ENCODE measurements at places on chromosomes 1 and 21.
A peak's percentile ranks its signal among the peaks of the same experiment; 100 is the strongest.

DNA sequence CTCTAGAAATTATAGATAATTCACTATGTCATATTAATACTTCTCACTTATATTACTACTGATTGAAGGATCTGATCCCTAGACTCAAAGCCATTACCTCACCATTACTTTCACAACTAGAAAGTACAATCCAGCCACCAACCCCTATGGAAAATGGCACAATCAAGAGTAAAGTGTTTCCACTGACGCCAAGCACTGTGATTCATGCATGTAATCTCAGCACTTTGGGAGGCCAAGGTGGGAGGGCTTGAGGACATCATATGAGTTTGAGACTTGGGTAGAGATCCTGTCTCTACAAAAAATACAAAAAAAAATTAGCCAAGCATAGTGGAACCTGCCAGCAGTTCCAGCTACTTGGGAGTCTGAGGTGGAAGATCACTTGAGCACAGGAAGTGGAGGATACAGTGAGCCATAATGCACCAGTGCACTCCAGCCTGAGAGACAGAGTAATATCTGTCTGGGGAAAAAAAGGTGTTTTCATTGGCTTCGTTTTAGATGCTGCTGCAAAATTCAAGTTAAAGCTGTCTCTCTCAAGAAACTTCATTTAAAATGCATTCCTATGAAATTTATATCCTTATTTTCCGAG is 126.5 kb downstream of the AKT3 start:
- peak; percentile 40 for DNase-seq

DNA sequence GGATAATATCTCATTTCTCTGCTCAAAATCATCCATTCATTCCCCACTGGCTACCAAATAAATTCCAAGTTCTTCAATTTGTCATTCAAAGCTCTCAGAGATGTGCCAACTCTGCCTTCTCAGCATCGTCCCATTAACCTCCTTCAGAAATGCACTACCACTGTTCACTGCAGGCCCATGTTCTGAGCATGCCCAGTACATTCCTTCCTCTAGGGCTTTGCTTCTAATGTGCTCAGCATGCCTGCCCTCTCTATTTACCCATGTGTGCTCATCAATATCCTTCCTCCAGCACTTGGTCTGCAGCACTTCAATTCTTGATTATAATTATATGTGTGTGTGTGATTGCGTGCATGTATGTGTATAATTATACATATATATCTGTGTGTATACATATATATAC is 36.1 kb upstream of the RGS8 start:
- DNase-seq = no peak

DNA sequence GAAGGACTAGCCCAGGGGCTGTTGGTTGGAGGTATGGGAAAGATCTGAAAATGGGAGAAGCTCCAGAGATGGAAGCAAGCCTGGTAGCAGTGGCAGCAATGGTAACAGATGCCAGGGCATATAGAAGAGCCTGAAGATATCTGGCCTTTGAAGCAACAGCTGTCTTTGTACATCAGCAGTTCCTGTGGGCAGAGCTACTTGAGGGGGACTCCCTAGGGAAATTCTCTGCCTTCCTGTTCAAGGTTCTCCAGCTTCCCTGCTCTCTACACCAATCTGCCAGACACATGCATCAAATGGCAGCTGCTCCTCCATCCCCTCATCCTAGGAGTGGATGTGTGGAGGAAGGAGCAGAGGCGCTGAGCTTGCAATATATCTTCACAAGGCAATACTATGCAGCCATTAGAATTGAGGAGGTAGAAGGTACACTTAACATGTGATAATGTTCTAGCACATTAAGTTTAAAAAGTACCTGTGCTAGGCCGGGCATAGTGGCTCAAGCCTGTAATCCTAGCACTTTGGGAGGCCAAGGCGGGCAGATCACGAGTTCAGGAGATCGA is 2.2 kb downstream of the TMEM35B start:
- DNase-seq = no peak

- no peak for DNase-seq
These were observed 9.5 kb upstream of the ZBTB18 start for GRCh38 chr1:244041466-244042120.

- DNase-seq = no peak
These were observed 15.7 kb upstream of the IGSF21 start for GRCh38 chr1:18091660-18092446.

DNA sequence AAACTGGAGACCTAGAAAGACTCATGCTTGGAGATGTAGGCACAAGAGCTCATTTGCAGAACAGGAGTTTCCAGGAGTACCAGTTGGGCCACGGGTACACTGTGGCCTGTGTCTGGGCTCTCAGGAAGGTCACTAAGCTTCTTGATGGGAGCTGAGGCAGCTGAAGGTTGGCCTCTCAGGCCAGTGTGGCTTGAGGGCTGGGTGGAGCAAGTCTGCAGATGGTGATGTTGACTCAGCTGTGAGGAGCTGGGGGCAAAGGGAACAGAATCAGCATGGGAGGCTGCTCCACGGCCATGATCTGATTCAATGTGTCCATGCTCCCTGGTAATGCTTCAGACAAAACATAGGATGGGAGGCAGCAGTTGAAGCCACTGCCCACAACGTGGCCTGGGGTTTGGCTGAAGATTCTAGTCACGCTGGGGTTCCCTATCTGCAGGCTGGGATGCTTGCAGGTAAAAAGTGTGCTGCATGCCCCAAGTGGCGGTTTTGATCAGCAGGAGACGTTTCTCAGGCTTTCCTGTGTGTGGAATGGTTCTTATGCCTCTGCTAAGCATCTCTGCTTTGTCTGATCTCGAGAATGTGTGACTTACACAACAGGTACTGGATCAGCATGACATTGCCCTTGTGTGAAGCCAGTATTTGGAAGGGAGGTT is 15.4 kb upstream of the TENT5C start:
- no peak for DNase-seq

GRCh38 chr1:109796484-109797302 is 33.0 kb upstream of the EPS8L3 start:
- DNase-seq = no peak

GRCh38 chr1:88472298-88472697 is 211.8 kb upstream of the PKN2 start:
- no peak for DNase-seq

DNA sequence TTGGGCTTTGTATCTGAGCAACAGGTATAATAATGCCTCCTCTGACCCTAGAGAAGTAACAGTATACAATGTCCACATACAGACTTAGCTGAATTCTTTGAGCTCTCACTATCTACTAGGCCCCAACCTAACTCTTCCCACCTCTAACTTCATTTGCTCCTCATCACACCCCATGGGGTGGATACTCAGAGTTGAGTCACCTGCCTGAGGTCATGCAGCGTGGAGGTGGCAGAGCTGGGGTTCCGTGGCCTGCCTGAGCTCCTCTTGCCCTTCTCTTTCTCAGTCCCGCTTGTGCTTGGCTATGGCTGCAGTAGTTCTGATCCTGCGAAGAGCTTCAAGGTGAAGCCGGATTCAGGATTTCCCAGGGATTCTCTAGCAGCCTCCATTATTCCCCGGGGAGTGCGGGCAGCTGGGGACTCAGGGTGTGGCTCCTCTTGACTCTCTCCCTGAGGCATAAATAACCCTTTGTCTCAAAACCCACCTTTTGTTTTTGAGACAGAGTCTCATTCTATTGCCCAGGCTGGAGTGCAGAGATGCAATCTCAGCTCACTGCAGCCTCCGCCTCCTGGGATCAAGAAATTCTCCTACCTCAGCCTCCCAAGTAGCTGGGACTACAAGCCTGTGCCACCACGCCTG is 29.9 kb upstream of the ACTL8 start:
- no peak for DNase-seq

GRCh38 chr21:25569084-25569483 is 38.2 kb downstream of the MRPL39 start:
- DNase-seq = no peak

DNA sequence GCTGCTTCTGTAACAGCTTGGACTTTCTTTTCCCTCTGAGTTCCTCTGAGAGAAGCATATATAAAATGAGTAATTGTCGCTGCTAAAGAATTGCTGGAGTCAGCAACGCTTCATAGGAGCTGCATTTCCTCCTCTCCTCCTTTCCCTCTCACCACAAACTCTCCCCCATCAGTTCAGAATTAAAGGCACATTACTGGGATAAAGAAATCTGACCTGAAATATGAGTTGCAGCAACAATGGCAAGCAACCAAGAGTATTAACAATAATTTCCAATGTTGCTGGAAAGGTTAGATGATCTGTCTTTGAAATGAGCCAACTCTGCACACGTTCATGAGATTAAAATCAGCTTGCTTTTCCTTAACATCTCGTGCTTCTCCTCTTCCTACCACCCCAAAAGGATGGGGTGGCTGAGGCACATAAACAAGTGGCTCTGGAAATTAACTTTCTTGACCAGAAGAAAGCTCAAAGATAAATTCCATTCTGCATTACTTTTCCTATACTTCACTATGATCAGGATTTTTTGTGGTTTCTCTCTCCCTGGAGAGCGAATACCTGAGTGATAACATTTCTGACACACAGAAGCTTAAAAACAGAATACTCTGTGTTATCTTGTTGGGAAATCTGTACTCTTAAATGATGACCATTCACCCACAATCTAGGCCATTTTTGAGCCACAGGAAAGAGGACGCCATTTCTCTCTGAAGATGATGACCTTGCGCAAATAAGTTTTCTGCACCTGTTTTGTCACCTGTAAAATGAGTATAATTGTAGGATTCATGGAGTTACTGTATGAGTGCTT is 90.2 kb downstream of the TGFBR3 start:
- no peak for DNase-seq

DNA sequence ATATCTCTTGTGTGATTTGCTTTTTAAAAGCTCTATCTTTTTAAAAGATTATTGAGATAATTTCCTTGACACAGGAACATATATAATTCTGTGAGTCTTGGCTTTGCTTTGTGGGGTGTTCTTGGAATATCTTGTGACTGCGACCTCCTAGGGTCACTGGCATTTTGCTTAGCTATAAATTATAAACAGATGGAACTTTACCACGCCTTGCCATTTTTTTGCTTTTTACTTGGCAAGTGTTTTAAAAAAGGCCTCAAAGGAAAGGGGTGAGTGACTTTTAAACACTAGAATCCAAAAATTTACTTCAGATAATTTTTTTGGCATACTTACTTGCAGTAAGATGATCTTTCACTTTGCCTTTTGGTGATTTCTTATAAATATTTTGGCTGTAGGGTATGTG is 43.6 kb downstream of the ALG6 start:
- DNase-seq = no peak

GRCh38 chr1:30274173-30274970 is 449.0 kb downstream of the MATN1 start:
- no peak for DNase-seq

- DNase-seq = no peak
These were observed 48.8 kb upstream of the HMGB4 start for GRCh38 chr1:33815061-33815460.

GRCh38 chr1:113434081-113434873 is 44.0 kb downstream of the MAGI3 start:
- no peak for DNase-seq

DNA sequence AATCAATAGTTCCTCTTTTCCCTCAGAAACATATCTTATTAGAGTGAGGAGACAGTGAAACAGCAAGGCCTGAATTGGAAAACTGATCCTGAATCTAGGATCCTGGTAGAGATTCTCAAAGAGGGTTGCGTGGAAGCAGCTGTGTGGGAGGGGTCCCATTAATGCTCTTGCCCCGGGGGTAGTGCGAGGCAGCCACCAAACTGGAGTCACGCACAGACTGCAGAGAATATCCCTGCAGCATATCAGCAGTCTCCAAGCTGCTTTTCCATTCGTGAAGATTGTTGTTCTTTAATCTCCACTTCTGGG is 150.1 kb downstream of the DISC1 start:
- no peak for DNase-seq

DNA sequence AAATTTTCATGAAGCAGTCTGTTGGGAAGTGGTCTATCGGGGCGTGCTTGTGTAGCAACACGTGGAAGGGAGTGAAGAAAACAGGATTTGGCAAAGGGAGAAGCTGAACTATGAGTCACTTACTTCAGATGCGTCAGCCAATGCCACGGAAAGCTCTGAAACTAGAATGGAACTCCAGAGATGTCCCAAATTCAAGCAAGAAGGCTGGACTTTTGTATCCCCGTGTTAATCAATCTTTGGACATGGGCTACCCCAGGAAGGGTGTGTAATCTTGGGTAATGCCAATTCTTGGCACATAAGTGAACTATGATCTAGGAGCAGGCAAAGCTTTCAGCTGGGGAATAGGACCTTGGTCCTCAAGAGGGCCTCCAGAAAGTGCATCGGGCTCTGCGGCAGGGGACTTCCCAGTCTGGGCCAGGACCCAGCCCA is 102.6 kb downstream of the ADSS2 start:
- peak; percentile 51 for DNase-seq

- no peak for DNase-seq
These were observed 73.4 kb downstream of the ITPKB start for GRCh38 chr1:226665505-226666163.

DNA sequence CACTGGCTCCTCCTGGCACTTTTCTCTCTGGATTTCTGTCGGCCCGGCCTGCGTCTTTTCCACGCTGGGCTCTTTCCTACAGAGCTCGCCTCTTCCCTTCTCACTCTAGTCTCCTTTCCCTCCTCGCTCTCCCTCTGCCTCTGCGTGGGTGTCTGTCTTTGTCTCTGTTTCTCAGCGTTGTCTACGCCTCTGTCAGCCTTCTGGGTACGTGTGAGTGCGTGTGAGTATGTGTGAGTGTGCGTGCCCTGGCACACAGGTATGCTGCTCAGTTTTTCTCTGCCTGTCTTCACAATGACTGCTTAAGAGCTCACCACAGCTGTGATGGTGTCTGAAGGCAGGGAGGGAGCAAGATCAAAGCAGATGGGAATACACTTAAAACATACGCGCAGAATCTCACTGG is 77.7 kb downstream of the KIRREL1 start:
- DNase-seq = no peak

DNA sequence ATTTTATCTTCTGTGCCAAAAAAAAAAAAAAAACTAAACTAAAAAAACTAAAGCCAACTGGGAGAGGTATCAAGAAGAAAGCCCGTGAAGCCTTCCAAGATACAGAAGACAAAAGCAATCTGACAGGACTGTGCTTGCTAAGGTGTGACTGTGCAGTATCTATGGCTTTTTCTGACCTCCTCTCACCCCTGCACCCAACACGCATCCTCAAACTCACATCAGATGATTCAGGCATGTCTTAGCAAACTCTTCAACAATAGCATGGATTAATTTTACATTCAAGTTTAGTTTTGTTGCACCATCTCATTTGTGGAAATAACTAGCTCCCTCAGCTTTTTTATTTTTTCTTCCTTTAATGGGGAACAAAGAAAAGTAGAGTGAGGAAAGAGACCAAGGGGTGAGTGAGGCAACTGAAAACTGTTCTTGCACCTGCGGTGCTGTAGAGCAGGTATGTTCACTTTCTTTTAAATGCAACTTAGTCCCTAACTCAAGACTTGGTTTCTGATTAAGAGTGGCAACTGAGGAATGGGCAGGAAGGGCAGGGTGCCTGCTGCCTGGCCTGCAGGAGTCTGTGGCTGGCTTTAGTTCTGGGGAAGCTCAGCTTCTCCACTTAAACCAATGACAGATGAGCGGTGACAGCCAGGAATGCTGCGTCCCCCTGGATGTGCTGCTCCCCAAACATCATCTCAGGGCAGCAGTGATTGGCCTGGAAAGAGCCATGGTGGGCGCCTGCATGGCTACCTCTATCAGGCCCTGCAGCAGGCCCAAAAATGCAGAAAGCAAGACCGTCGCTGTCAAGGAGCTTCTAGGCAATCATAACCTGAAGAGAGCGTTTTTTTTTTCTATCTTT is 71.3 kb upstream of the LRRC8B start:
- no peak for DNase-seq

Data from MV-4-11 (cell line).